ENCODE measurements at places on chromosomes 6 and 20. TPM values are rescaled to one million over a fixed set of nuclear protein-coding genes. Genes with fewer than 3 reads are reported as not detected.

DNA sequence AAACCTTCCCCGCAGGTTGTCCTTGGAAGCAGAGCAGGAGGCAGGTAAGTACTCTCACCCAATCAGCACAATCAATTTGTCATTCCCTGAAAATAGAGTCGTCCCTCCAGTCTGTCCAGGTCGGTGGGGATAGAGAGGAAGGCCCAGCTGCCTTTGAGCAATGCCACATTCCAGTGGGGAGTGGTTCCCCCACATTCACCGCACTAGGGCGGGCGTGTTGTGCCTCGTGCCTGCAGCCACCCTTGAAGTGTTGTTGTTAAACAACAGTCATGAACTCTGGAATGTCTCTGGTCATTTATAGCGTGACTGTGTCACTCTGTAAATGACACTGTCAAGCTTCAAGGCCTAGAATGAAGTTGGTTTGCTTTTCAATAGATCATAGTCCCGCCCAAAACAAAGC is 33.4 kb downstream of the PRDM1 start:
- DNase-seq, result no peak

- DNase-seq, result no peak
Measured at GRCh38 chr6:136092897-136093296, 157.2 kb downstream of the MTFR2 start.

The CTCFL gene
- not detected for total RNA-seq

DNA sequence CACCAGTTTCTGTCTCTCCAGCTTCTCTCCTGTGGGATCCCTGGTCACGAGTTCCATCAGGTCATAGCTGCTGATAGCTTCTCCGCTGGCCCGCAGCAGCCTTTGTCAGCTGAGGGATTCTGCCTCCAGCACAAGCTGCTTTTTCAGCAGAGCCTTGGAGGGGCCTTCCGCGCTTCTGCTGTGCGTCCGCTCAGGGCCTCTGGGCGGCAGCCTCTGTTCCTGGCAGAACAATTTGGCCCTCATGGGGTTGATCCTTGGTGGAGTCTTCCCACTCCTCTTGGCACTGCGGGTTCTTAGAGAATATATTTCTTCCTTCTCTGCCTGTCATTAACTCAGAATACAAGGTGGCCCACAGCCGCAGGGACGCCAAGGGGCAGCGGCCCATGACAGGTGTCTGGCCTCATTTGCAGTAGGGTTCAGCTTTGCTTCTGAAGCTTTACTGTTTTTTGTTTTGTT is 158.8 kb downstream of the DTNBP1 start:
- DNase-seq, result peak; percentile 87

DNA sequence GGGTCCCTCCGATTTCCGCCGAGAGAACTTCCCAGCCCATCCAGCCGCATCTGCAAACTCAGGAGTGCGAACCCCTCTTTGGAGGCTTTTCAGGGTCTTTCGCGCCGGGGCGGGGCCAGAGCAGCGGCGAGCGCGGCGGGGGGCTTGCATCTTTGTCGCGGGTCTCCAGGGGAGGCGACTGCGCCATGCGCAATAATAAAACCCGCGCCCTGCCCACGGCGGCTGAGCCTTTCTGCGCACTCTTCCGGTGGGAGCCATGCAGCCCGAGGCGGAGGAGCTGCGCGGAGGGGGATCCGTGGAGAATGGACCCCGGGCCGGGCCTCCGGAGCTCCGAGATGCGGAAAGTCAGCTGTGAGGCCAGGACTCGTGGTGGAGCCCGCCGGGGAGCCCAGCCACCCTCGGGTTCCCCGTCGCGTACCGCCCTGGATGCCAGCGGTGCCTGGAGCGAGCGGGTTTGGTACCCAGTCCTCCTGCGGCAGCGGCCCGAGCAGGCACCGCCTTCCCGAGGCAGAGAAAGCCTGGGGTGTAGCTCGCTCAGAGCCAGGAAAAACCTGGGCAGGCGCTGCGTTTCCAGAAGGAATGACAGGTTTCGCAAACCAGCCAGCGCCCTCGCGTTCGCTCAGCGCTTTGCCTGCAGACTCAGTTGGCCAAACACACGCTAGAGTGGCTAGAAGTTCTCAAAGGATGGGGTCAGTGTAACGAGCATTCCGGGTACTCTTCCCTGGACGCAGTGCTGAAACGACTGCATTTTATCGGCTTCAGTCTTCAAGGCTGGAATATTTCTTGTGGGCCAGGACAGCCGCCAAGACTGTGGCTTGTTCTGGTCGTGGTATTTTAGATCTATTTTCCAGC is 1.2 kb downstream of the AKAP12 start:
- peak; percentile 87 for DNase-seq

The HAO1 gene
- total RNA-seq, result not detected

GRCh38 chr6:111727041-111727440 is 121.4 kb upstream of the TRAF3IP2 start:
- DNase-seq, result no peak

- no peak for DNase-seq
Measured at GRCh38 chr6:106870069-106870468, 104.5 kb downstream of the CD24 start.

- DNase-seq, result no peak
Measured at GRCh38 chr6:81847866-81848265, 95.4 kb upstream of the TENT5A start.

DNA sequence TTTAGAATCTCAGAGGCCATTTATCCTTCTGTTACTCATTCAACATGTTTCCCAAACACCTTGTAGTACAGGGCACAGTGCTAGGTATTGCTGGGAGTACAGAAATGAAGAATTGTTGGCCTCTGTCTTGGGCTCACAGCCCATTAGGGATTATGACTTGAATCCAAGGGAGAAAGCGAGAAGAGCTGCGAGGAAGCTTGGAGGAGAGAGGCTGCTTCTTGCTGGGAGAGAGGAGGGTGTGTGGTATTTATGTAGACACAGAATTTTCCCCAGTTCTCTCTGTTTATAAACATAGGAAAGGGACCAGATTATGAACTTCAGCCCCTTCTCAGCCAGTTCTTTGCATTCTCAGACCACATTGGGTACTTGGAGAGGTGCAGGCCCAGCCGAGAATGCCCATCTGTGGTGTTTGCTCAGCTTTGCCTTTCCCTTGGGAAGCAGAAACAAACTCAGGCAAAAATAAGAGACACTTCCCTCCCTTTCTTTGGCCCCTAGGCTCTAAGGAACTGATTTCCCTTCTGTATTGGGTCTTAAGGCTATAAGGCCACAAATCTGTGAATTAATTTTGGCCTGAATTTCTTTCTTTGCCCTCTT is 17.9 kb downstream of the CHMP4B start:
- DNase-seq, result no peak

The PERP gene
- 8.8 TPM for total RNA-seq

- DNase-seq, result peak; percentile 58
Measured at GRCh38 chr6:40535819-40536380, 51.3 kb downstream of the LRFN2 start.

The CLDN20 gene
- total RNA-seq, result not detected

The DHX35 gene
- total RNA-seq, result 13.9 TPM
